ENCODE measurements at places on chromosomes 5 and 9. TPM values are rescaled to one million over a fixed set of nuclear protein-coding genes. Genes with fewer than 3 reads are reported as not detected.

Gene RNF180
- total RNA-seq: not detected

DNA sequence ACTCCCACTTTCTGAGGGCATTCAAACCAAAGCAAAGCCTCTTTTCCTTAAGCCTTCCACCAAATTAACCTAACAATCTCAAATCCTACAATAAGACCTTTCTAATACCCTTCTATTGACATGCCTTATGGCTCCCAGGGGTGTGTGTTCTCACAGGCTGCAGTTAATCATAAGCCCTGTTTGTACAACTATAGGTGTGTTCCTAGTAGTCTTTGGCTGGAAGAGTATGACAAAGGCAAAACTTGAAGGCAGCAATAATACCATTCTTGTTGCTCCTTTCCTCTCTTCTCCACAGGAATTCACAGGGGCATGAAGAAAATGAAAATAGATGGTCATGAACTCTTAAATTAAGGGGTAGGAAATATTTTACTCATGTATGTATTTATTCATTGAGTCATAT lies 10.9 kb upstream of the FBXO38 start:
- no peaks in the 10 kb centered on the region for H3K27me3 ChIP-seq
- no peak overlapping the region for H3K4me3 ChIP-seq
- DNase-seq: no peak
- H3K27ac ChIP-seq: no peak overlapping the region
- H3K4me1 ChIP-seq: no peaks in the 10 kb centered on the region

Gene CCDC127
- 6.7 TPM for total RNA-seq

Gene C5orf52
- total RNA-seq: not detected

- H3K27me3 ChIP-seq: peaks cover 42% of the 10 kb centered on the region
- H3K27ac ChIP-seq: no peak overlapping the region
- no peak for DNase-seq
- no peaks in the 10 kb centered on the region for H3K36me3 ChIP-seq
These were observed 42.8 kb downstream of the NRG2 start for GRCh38 chr5:140000332-140000731.

DNA sequence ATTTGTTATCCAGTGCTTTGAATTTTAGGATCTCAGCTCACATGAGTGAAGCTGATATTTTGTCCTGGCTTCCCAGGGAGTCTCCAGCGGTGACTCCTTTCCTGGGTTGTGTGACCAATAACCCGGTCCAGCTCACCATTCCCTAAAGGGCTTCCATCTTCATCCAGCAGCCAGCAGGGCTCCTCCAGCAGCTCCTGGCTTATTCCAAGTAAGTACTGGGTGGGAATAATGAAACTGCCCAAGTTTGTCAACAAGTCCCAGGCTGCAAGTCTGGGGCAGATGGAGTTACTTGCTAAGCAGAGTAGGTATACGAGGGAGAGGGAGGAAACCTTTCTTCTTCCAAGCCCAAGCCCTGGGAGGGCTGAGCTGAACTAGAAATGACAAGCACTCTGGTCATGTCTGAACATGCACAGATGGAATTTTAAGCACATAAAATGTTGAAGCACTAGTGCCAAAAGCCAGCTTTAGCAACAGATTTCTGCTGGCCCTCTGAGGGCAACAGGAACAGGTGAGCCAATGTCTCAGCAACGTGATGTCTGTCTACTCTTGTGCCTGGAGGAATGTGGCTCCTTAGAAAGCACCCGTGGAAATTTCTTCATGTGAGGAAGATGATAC lies 153.7 kb upstream of the DAPK1 start:
- H3K4me3 ChIP-seq: no peak overlapping the region
- H3K27ac ChIP-seq: no peak overlapping the region
- peaks cover 50% of the 10 kb centered on the region for H3K27me3 ChIP-seq
- H3K4me1 ChIP-seq: no peaks in the 10 kb centered on the region

GRCh38 chr9:19085295-19085694 lies 17.4 kb downstream of the HAUS6 start:
- H3K27me3 ChIP-seq: no peaks in the 10 kb centered on the region
- H3K36me3 ChIP-seq: peaks cover 15% of the 10 kb centered on the region
- H3K4me3 ChIP-seq: no peak overlapping the region

DNA sequence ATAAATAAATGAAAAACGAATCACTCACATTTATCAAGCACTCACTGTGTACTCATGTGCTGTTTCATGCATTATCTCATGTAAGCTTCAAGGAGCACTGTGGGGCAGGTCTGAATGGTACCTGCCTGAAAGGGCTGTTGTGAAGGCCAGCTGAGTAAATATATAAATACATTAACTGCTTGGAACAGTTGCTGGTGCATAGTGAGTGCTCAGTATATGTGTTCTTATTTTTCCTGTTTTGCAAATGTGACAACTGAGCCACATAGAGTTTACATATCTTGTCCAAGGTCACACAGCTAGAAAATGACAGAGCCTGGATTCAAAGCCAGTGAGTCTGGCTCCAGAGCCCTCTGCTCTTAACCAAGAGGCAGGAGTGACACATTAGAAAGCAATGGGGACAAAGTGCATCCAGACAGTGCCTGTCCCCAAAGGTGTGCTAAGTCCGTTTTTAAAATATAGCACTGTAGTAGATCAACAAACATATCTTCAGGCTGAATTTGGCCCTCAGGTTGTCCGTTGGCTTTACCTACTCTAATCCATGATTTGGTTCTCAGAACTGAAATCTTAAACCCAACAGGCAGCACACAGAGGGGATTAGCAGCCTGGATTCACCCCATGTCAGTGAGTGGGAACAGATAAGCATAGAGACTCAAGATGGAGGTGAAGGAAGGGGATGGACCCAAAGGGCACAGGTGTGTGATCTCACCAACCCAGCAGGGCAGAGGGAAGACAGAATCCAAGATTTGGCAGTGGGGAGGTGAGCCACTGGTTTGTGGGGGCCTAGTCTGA lies 70.8 kb downstream of the WWC1 start:
- H3K27me3 ChIP-seq: peaks cover 5% of the 10 kb centered on the region
- H3K4me1 ChIP-seq: no peaks in the 10 kb centered on the region
- H3K27ac ChIP-seq: no peak overlapping the region
- no peaks in the 10 kb centered on the region for H3K36me3 ChIP-seq

GRCh38 chr5:142841511-142842265 lies 71.5 kb downstream of the ARHGAP26 start:
- no peak overlapping the region for H3K4me3 ChIP-seq
- H3K36me3 ChIP-seq: no peaks in the 10 kb centered on the region
- H3K4me1 ChIP-seq: peaks cover 39% of the 10 kb centered on the region
- no peak overlapping the region for H3K27ac ChIP-seq
- H3K27me3 ChIP-seq: no peaks in the 10 kb centered on the region
- no peak for DNase-seq

- no peaks in the 10 kb centered on the region for H3K4me1 ChIP-seq
- H3K27me3 ChIP-seq: peaks cover 6% of the 10 kb centered on the region
- no peak for DNase-seq
- H3K27ac ChIP-seq: no peak overlapping the region
- no peak overlapping the region for H3K4me3 ChIP-seq
These were observed 468.1 kb upstream of the ACTBL2 start for GRCh38 chr5:57950616-57951228.

GRCh38 chr9:134324359-134325095 lies 1.7 kb upstream of the RXRA start:
- peaks cover 5% of the 10 kb centered on the region for H3K4me1 ChIP-seq
- DNase-seq: no peak
- no peaks in the 10 kb centered on the region for H3K36me3 ChIP-seq
- H3K27ac ChIP-seq: no peak overlapping the region
- H3K4me3 ChIP-seq: peak overlapping the region; percentile 32
- H3K27me3 ChIP-seq: peaks cover 18% of the 10 kb centered on the region

Gene EMB
- 94.6 TPM for total RNA-seq

Gene WWC1
- 0.35 TPM for total RNA-seq

GRCh38 chr9:121333950-121334773 lies 35.9 kb downstream of the STOM start:
- H3K4me3 ChIP-seq: no peak overlapping the region
- no peaks in the 10 kb centered on the region for H3K27me3 ChIP-seq
- no peak overlapping the region for H3K27ac ChIP-seq
- H3K36me3 ChIP-seq: peaks cover 5% of the 10 kb centered on the region
- H3K4me1 ChIP-seq: no peaks in the 10 kb centered on the region

DNA sequence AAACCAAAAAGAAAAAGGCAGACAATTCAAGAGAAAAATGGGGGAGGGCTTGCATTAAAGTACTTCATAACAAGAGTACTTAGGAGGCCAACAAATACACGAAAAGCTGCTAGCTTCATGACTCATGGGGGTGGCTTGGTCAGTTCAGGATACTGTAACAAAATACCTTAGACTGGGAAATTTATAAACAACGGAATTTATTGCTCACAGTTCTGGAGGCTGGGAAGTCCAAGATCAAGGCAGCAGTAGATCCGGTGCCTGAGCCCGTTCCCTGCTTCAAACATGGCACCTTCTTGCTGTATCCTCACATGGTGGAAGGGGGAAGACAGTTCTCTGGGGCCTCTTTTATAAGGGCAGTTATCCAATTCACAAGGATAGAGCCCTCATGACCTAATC lies 111.4 kb downstream of the C9orf50 start:
- H3K4me3 ChIP-seq: no peak overlapping the region
- H3K36me3 ChIP-seq: peaks cover 13% of the 10 kb centered on the region
- peaks cover 3% of the 10 kb centered on the region for H3K4me1 ChIP-seq
- no peaks in the 10 kb centered on the region for H3K27me3 ChIP-seq

Gene FCN2
- not detected for total RNA-seq

Gene FSD1L
- 2.2 TPM for total RNA-seq

Gene FOXD4L6
- 0.21 TPM for total RNA-seq

DNA sequence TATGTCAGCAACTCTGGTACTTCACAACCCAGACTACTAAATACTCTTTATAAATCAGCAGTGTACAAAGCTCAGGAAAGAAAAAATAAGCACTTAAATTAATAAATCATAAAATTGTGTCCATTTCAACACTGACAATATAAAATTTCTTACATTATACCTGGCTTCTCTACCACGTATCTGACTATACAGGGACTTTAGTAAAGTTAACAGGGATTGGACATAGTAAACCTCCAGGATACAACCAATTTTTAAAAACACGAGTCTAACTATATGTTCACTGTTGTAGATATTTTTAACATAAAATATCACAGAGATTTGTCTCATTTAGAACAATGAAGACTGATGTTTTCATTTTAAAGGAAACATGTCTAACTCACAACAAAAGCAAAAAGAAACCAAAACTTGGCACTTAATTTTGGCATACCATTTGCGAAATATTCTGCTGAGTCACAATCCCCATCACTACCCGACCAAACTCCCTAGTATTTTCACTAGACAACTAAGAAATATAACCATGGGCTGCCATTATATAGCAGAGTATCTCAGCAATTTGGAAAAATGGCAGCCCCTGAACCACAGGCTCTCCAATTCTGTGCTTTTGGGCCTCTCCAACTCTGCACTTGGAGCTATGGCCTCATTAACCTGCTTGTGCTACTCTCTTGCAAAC lies 14.4 kb downstream of the FAM169A start:
- peak overlapping the region; percentile 83 for H3K27ac ChIP-seq
- H3K36me3 ChIP-seq: no peaks in the 10 kb centered on the region
- no peaks in the 10 kb centered on the region for H3K27me3 ChIP-seq
- H3K4me1 ChIP-seq: peaks cover 40% of the 10 kb centered on the region

GRCh38 chr5:4646715-4647375 lies 493.3 kb upstream of the ADAMTS16 start:
- no peak overlapping the region for H3K27ac ChIP-seq
- H3K27me3 ChIP-seq: no peaks in the 10 kb centered on the region
- no peaks in the 10 kb centered on the region for H3K4me1 ChIP-seq
- no peak overlapping the region for H3K4me3 ChIP-seq

Gene TRIM7
- 2.4 TPM for total RNA-seq

- H3K27ac ChIP-seq: no peak overlapping the region
- no peak for DNase-seq
- no peak overlapping the region for H3K4me3 ChIP-seq
- peaks cover 7% of the 10 kb centered on the region for H3K27me3 ChIP-seq
- no peaks in the 10 kb centered on the region for H3K36me3 ChIP-seq
These were observed 325.4 kb downstream of the RFX3 start for GRCh38 chr9:3200331-3200774.

GRCh38 chr5:171166766-171167165 lies 142.3 kb upstream of the TLX3 start:
- H3K4me1 ChIP-seq: no peaks in the 10 kb centered on the region
- no peaks in the 10 kb centered on the region for H3K27me3 ChIP-seq
- H3K27ac ChIP-seq: no peak overlapping the region
- no peak for DNase-seq
- no peak overlapping the region for H3K4me3 ChIP-seq

Gene RNF208
- 10.3 TPM for total RNA-seq

DNA sequence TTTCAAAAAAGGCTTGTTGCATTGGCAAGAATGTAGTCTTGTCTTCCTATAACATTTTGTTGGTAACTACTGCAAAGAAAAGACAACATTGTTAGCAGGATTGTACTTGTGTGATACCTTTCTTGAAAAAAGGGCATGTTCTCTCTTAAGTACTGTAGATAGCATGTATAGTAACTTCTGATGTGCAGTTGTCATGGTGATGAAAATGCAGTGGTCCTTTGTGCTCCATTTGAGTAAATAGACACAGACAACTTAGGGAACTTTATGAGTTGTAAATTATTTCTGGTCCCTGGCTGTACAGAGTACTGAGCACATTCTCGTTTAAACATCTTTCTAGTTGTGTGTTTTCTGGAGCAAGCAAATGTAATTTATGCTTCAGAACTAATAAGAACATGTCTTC lies 103.3 kb downstream of the CD180 start:
- H3K27ac ChIP-seq: peak overlapping the region; percentile 51
- no peak for DNase-seq
- peaks cover 10% of the 10 kb centered on the region for H3K36me3 ChIP-seq
- H3K27me3 ChIP-seq: no peaks in the 10 kb centered on the region
- H3K4me3 ChIP-seq: no peak overlapping the region
- peaks cover 6% of the 10 kb centered on the region for H3K4me1 ChIP-seq

DNA sequence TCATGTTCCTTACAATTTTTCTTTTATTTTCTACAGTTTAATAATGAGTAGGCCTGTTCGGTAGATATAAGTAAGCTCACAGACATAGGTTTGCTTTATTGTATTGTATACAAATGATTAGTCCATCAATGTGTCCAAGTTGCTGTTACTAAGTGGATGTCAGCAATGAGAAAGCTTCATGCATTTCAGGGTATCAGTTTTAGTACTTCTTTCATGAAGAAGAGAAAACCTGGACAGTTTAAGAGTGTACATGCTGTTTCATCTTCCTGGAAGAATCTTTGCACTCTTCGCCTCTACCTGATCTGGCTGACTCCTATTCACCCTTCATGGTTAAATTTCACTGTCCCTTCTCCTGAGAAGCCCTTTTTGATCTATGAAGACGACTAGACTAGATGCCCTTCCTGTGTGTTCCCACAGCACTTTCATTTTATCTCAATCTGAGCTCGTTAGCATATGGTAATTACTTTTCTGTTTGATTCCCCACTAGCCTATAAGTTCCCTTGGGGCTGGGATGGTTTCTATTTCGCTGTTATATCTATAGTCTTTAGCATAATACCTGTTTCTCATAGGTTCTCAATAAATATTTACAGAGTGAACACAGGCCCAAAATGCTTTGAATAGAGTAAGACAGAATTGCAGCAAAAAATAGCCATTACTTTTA lies 70.7 kb downstream of the CETN3 start:
- peaks cover 18% of the 10 kb centered on the region for H3K27me3 ChIP-seq
- H3K4me1 ChIP-seq: no peaks in the 10 kb centered on the region
- no peak overlapping the region for H3K4me3 ChIP-seq

- H3K27ac ChIP-seq: no peak overlapping the region
- H3K4me1 ChIP-seq: peaks cover 30% of the 10 kb centered on the region
- no peaks in the 10 kb centered on the region for H3K27me3 ChIP-seq
- peaks cover 7% of the 10 kb centered on the region for H3K36me3 ChIP-seq
These were observed 410.3 kb upstream of the SLC24A2 start for GRCh38 chr9:20199111-20199510.

GRCh38 chr9:15915711-15916110 lies 362.9 kb downstream of the CCDC171 start:
- no peaks in the 10 kb centered on the region for H3K27me3 ChIP-seq
- no peak overlapping the region for H3K27ac ChIP-seq
- H3K4me3 ChIP-seq: no peak overlapping the region
- DNase-seq: no peak
